ENCODE measurements at places on chromosomes 1 and 21. TPM values are rescaled to one million over a fixed set of nuclear protein-coding genes. Genes with fewer than 3 reads are reported as not detected.

The WNT2B gene
- 8.5 TPM for total RNA-seq

The PRKAA2 gene
- total RNA-seq = 3.8 TPM

The CD1B gene
- 0.61 TPM for total RNA-seq

The SPRR4 gene
- total RNA-seq = not detected

The PINK1 gene
- 62.5 TPM for total RNA-seq

The PGBD5 gene
- total RNA-seq = 5.1 TPM

The TAF1A gene
- 7.1 TPM for total RNA-seq

The DMBX1 gene
- not detected for total RNA-seq

The SIK1 gene
- total RNA-seq = 55.2 TPM

The DCST1 gene
- total RNA-seq = not detected

The TPTE gene
- not detected for total RNA-seq

The FBXO44 gene
- 19.8 TPM for total RNA-seq

The FCAMR gene
- not detected for total RNA-seq

The AADACL4 gene
- not detected for total RNA-seq

The BGLAP gene
- total RNA-seq = 2.4 TPM

The SCNM1 gene
- 34.6 TPM for total RNA-seq

The RPTN gene
- total RNA-seq = not detected

The RHBDL2 gene
- total RNA-seq = 1.1 TPM
